ENCODE measurements at places on chromosomes 7 and 10.

DNA sequence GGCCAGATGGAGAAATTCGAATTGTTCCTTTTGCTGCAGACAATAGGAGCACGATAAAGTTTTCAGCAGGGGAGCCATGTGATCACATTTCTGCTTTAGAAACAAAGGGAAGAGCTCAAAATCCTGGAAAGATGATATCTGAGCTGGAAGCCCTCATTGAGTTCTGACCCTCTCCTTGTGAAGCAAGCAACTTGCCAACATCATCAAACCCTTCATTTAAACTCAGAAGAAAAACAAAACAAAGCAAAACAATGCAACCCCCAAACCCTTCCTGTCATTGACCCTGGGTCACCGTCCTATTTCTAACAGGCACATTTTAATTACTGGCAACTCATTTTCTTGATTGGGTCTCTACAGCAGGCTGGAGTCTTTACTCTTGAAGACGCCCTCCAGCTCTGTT is 198.3 kb upstream of the ZNF32 start:
- DNase-seq, result no peak

GRCh38 chr7:129801882-129802281 is 150.9 kb downstream of the UBE2H start:
- no peak for DNase-seq

DNA sequence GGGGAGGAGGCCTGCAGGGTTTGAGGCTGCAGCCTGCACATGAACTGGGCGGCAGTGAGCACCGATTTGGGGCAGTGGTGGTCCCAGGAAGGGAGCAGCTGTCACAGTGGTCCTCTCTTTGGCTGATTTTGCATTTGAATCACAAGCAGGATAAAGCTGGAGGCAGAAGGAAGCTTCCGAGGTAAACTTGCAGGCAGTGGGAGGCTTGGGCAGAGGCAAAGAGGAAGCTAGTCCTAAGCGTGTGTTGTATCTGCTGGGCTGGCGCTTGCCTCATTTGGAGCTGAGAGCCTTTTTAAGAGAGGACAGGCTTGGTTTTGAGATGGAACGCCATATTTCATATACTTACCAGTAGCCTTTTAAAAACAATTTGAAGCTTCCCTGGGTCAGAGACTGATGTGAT is 177.2 kb upstream of the PODXL start:
- no peak for DNase-seq

GRCh38 chr7:99828811-99829210 is 998 bp downstream of the CYP3A43 start:
- no peak for DNase-seq

DNA sequence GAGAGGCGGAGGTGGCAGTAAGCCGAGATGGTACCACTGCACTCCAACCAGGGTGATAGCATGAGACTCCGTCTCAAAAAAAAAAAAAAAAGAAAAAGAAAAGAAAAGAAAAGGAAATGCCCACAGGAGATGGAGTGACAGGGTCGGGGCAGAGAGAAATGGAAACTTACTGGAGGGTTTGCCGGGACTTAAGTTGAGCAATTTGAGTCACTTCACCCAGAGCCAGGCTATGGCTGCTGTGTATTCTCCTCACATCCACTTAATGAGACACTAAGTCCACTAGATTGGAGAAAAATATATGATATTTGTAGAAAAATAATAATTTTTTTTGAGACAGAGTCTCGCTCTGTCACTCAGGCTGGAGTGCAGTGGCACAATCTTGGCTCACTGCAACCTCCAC is 4.6 kb upstream of the PFKFB3 start:
- DNase-seq, result no peak

DNA sequence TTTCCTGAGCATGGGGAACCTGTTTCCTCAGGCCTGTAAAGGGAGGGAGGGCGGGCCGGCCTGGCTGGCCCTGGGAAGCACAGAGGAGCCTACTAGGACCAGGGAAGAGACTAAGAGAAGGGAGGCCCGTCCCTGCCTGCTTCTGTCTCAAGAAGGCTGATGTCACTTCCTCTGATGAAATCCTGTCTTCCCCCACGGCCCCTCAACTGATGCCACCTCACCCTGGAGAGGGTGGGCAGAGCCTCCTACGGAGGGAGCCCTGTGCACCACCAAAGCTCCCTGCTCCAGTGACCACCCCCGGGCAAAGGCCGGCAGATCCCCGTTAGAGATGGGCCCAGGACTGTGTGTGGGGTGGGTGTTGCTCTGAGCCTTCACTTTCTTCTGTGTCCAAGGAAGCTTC is 1.0 kb upstream of the PILRA start:
- peak; percentile 64 for DNase-seq

- no peak for DNase-seq
Measured at GRCh38 chr10:44581996-44582395, 197.1 kb upstream of the CXCL12 start.

DNA sequence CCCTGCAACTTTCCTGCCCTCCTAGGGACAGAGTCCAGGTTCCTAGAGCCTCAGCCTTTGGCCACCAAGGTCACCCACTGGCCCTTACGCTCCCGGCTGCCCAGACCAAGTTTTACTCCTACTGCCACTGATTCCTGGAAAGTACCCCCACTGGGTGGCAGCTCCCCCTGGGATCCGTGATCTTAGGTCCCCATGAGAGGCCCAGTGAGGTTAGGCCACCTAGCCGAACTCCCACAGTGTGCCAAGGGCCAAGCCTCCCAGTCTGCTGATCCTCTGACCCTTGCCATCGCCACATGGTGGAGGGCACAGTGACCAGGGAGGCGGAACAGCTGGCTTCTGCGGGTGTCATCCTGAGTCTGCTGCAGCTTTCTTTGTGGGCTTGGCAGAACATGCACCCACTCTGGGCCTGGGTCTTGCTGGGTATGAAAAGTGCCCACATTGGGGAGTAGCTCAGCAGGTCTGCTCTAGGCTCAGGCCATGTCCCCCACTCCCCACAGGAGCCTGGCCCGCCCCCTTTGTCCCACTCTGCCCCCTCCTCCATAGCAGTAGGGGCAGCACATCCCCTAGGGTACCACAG is 40.5 kb upstream of the PPIF start:
- no peak for DNase-seq

DNA sequence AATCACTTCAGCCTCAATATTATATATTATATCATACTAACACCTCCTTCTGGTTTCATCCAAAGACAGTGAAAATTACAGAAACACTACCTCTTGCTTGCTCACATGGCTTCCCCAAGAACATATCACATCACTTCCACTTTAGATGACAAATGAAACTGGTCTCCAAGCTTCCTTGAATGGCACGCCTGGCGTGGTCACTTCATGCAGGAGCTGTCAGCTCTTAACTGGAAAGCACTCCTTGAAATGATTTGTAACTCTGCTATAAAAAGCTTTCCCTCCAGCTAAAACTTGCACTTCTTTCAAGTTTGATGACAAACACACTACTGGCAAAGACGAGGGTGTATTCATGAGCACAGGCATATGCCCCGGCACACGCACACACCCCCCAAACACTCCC is 84.1 kb upstream of the INHBA start:
- DNase-seq, result no peak

GRCh38 chr7:151383638-151384351 is 26.0 kb downstream of the WDR86 start:
- DNase-seq, result no peak

GRCh38 chr7:126780993-126781392 is 471.7 kb downstream of the GRM8 start:
- no peak for DNase-seq

DNA sequence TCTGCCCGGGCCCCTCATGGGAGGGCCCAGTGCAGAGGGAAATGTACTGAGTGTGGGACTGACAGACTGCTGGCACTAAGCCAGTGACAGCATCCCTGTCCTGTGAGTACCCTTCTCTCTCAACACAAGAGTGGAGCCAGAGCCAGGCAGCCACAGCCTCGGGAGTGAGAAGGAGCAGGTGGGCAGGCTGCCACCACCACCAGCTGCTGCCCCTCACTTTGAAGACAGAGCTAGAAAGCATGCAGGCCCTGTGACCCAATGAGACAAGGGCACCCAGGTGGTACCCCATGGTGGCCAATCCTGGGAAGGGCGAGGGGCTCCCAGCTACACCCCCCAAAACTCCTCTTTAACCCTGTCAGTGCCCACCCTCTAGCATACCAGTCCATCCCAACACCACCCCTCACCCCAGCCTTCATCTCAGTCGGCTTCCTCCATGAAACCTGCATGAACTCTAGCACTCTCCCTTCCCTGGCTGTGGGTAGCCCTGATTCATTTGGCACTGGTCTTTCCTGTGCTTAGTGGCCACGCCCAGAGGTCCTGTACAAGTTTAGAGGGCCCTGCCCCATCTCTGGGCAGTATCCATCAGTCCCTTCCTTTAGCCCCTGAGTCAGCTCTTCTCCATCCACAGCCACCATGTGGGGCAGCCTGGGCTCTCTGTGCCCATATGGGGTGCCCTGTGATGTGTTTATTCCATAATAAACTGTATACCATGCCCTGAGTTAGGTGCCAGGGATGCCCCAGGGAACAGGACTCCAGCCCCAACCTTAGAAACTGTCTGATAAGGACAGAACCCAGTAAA is 207.0 kb upstream of the ZMIZ1 start:
- DNase-seq, result no peak

GRCh38 chr10:131213741-131214505 is 97.6 kb downstream of the TCERG1L start:
- peak; percentile 80 for DNase-seq

DNA sequence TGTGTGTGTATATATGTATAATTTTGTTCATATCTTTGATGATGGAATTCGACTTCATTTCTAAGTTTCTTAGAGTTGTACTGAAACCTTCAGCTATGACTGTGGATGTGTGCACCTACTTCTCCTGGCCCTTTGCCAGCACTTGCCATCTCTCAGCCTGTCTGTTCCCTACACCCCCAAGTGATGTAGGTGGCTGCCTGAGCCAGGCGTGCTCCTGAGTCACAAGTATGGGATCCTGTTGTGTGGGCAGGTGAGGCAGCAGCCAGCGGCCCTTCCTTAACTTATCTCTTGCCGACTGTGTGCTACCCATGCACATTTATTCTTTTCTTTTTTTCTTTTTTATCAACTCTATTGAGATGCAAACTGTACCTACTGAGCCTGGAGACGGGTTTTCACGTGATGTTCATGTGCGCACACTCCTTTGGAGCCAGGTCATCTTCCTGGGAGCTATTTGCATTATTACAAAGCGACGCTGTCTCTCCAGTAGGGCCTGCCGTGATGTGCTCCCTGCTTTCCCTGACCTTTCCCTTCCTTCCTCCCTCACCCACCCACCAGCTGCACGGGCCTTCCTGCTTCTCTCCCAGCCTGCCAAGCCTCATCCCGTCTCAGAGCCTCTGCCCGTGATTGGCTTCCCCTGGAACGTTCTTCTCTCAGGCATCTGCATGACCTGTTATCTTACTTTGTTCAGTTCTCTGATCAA is 31.3 kb upstream of the GALNT11 start:
- DNase-seq, result no peak

DNA sequence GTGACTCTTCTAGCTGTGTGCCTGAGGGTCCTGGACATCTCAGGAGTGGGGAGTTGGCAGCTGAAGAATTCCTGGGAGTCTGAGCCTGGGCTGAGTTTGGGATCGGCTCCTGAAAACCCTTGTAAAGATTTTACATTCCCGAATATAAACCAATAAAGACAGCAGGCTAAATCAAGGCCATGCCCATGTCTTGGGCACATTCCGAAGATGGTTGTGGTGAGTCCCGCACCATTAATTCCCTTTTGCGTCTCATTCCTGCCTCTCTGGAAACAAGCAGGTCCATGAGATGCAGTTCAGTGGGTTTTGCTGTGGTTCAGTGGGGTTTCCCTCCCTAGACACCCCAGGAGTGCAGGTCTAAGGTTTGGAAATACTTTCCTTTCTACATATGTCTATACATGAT is 90.9 kb downstream of the COL26A1 start:
- peak; percentile 28 for DNase-seq

DNA sequence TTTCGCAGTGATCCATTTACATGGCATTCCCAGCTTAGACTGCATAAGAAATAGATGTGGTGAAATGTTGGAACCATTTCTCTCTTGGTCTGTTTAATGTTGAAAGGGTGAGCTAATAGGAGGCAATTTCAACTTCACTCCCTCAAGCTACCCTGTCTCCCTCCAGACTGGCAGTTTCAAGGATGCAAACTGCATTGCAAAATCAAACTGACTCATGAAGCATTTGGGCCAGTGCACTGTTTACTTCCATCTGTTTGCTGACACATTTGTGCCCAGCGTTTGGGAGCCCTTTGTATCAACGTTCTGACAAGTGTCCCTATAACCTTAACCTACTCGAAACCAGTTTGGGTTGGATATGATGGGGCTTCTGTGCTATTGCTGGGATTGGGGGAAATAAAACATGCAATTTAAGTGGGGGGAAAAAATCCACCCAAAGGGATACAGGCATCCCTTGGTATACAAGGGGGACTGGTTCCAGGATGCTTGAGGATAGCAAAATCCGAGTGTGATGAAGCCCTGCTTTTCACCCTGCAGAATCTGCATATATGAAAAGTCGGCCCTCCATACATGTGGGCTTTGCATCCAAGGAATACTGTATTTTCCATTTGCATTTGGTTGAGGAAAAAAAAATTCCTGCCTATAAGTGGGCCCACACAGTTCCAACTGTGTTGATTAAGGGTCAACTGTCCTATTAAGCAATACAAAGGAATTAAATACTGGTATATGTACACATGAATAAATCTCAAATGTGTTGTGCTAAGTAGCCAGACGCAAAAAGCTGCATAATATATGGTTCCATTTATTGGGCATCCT is 15.6 kb downstream of the RHEB start:
- peak; percentile 80 for DNase-seq

GRCh38 chr10:73910764-73911552 is at the start of gene PLAU:
Gene PLAU, plus strand, starts transcription at chr10:73911132. Its CDS starts 424 bp downstream, at chr10:73911556.
- peak; percentile 43 for DNase-seq

DNA sequence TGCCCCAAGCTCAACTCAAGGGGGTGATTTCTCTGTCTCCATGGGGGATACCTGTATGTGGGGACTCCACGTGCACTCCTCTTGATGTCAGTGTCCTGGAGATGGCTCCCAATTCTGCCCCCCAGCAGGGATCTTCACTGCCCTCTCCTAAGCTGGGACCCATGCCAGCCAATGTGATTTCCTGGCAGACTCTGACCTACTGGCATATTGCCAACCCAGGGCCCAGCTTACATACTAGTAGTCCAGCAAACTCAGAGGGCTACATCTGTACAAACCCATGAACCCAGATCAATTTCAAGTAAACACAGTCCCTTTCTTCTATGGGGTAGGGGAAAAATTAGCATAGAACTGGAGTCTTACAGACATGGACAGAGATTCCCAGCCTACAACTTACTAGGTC is 26.2 kb upstream of the BMPR1A start:
- no peak for DNase-seq

- no peak for DNase-seq
Measured at GRCh38 chr7:140661124-140661523, 11.6 kb upstream of the ADCK2 start.

- peak; percentile 14 for DNase-seq
Measured at GRCh38 chr7:48312151-48312550, 140.9 kb downstream of the ABCA13 start.

GRCh38 chr7:74253331-74253730 is 868 bp downstream of the RFC2 start:
- DNase-seq, result no peak

DNA sequence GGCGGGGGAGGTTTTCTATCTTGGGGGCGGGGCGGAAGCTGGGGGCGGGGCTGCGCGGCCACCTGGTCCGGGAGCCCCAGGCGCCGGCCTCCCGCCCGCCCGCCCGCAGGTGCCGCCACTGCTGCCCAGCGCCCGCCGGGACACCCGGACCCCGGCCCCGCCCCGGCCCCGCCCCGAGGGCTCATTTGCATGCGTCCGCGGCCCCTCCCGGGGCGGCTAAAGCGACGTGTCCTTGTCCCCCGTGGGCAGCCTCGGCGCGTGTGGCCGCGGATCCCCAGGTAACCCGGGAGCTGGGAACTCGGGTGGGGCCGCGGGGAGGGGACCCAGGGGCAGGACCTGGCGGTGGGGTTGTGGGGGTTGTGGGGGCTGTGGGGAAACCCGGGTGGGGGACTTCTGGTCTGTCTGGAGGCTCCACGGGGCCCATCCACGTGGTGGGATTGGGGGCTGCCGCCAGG is at the start of gene BHLHA15:
Gene BHLHA15, plus strand, starts transcription at position 219 of the 455 bp plus-strand sequence. CDS start 871 bp downstream, outside the sequence.
- DNase-seq, result no peak
